Ovary (tissue), 10 donors: ENCODE measurements at places on chromosomes 7 and 10. TPM values are rescaled to one million over a fixed set of nuclear protein-coding genes. Genes with fewer than 3 reads are reported as not detected.
A peak's percentile ranks its signal among the peaks of the same experiment; 100 is the strongest.

DNA sequence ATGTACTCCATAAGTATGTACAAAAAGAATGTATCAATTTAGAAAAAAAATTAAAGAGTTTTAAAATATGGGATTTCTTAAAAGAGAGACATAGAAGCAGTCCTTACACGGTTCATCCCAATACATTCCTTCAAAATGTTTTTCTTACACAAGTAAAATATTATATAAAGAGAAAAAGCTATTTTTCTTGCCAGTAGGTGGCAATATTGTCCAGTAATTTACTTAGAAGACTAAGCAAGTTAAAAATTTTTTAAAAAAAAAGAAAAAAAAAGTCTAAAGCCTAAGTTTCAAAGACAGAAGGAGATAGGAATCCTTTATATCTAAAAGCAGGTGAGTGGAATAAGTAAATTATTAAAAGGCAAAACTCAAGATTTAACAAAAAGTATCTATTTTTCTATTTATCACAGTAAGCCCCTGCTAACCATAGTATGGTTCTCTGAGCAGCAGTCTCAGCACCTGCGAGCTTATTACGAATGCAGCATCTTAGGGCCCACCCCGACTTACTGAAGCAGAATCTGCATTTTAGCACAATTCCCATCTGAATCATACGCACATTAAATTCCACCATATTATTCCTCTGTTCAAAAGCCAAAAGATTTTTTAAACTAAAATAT lies 240.6 kb downstream of the DGKI start:
- DNase-seq = no peak
- no peaks in the 10 kb centered on the region for H3K4me1 ChIP-seq
- H3K36me3 ChIP-seq = no peaks in the 10 kb centered on the region
- H3K27me3 ChIP-seq = no peaks in the 10 kb centered on the region
- H3K27ac ChIP-seq = no peak overlapping the region
- no peak overlapping the region for H3K4me3 ChIP-seq

GRCh38 chr7:129664029-129665012 lies 52.8 kb downstream of the NRF1 start:
- peaks cover 3% of the 10 kb centered on the region for H3K4me1 ChIP-seq
- DNase-seq = no peak
- H3K36me3 ChIP-seq = no peaks in the 10 kb centered on the region
- H3K27me3 ChIP-seq = no peaks in the 10 kb centered on the region

SFTPD gene
- total RNA-seq = 0.28 TPM

DNAJC30 gene
- total RNA-seq = 13.2 TPM

GRCh38 chr7:23594879-23595604 lies 2.1 kb upstream of the CCDC126 start:
- no peaks in the 10 kb centered on the region for H3K27me3 ChIP-seq
- H3K4me3 ChIP-seq = no peak overlapping the region
- no peak overlapping the region for H3K27ac ChIP-seq
- H3K36me3 ChIP-seq = no peaks in the 10 kb centered on the region
- peaks cover 3% of the 10 kb centered on the region for H3K4me1 ChIP-seq
- DNase-seq = no peak

SOSTDC1 gene
- total RNA-seq = 0.33 TPM

MUC3A gene
- total RNA-seq = 0.36 TPM

DNA sequence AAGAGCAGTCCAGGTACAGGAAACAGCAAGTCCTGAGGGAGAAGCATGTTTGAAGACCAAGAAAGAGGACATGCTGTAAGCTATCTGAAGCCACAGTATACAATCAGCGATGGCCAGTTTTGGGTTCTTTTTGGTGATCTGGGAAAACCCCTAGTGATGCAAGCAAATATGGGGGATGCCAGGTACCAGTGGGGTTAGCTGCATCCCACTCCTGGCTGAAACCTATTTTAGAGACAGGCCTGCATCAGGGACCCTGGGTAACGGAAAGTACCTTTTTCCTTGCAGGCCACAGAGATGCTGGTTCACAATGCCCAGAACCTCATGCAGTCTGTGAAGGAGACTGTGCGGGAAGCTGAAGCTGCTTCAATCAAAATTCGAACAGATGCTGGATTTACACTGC lies 32.9 kb downstream of the AP3M1 start:
- no peak overlapping the region for H3K27ac ChIP-seq
- H3K27me3 ChIP-seq = no peaks in the 10 kb centered on the region

- no peak overlapping the region for H3K4me3 ChIP-seq
- no peak overlapping the region for H3K27ac ChIP-seq
- H3K36me3 ChIP-seq = no peaks in the 10 kb centered on the region
Observed at GRCh38 chr7:96561892-96562291, 147.8 kb downstream of the SEM1 start.

- H3K27ac ChIP-seq = no peak overlapping the region
- H3K4me3 ChIP-seq = no peak overlapping the region
- no peaks in the 10 kb centered on the region for H3K27me3 ChIP-seq
- H3K4me1 ChIP-seq = peaks cover 4% of the 10 kb centered on the region
Observed at GRCh38 chr7:116446212-116446855, 53.2 kb upstream of the CAV2 start.

DNA sequence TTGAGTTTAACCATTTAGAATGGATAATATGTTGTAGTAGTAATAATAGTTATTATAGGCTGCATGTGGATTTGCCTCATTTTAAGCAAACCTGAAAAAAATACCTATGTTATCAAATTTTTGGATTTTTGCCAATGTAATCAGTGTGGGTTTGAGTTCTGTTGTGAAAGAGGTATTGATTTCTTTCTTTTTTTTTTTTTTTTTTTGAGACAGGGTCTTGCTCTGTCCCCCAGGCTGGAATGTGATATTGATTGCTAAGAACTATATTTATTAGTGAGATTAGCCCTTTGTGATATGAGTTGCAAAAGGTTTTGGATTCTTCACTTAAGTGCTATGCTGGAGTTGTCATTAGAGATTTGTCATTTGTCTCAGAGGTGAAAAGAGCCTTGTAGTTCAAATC lies 124.4 kb downstream of the ST7 start:
- peaks cover under 1% of the 10 kb centered on the region for H3K4me1 ChIP-seq
- H3K4me3 ChIP-seq = no peak overlapping the region
- no peak for DNase-seq

GRCh38 chr7:27714831-27715444 lies 25.0 kb upstream of the TAX1BP1 start:
- no peaks in the 10 kb centered on the region for H3K27me3 ChIP-seq
- no peak overlapping the region for H3K4me3 ChIP-seq
- no peak for DNase-seq
- H3K36me3 ChIP-seq = no peaks in the 10 kb centered on the region
- no peaks in the 10 kb centered on the region for H3K4me1 ChIP-seq

PLXNA4 gene
- total RNA-seq = 16.6 TPM

DPYSL4 gene
- 7.0 TPM for total RNA-seq

DNA sequence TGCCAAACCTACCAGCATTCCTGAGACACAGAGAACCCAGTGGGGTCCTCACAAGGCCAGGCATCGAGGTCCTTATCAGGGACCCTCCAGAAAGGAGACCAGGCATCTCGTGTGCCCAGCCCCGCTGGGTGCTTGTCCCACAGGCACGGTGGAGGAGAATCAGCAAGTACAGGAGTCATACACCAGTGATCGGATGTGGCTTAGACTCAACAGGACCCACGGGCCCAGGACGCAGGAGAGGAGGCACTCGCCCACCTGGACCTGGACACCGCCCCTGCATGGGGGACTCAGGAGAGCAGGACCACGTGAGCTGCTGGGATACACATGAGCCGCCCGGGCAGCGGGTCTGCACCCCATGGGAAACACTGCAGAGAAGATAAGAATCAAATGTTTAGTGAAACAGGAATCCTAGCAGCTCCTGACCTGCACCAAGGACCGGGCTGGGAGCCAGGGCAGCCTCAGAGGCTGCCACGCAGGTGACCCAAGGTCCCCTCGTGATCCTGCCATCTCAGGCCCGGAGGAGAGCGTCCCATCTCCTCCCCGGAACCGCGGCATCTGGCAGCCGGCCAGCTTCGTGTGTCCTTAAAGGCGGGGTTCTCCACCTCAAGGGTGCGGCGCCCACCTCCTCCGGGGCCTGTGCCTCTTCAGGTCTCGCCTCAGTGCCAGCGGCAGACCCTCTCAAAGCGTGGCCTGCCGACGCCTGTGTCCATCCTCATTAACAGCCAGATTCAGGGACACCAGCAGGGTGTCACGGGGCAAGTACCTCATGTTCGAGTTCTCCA lies 59.2 kb downstream of the FOXL3 start:
- no peak overlapping the region for H3K27ac ChIP-seq
- H3K36me3 ChIP-seq = no peaks in the 10 kb centered on the region
- no peak overlapping the region for H3K4me3 ChIP-seq
- no peaks in the 10 kb centered on the region for H3K4me1 ChIP-seq
- H3K27me3 ChIP-seq = no peaks in the 10 kb centered on the region

GRCh38 chr10:124010563-124011131 lies 82.8 kb downstream of the CHST15 start:
- H3K27ac ChIP-seq = no peak overlapping the region
- peaks cover 10% of the 10 kb centered on the region for H3K4me1 ChIP-seq
- H3K36me3 ChIP-seq = no peaks in the 10 kb centered on the region
- H3K27me3 ChIP-seq = no peaks in the 10 kb centered on the region
- no peak overlapping the region for H3K4me3 ChIP-seq

GRCh38 chr10:12868229-12868628 lies 133.3 kb downstream of the CCDC3 start:
- peaks cover 6% of the 10 kb centered on the region for H3K4me1 ChIP-seq
- no peak overlapping the region for H3K27ac ChIP-seq
- no peaks in the 10 kb centered on the region for H3K36me3 ChIP-seq
- no peaks in the 10 kb centered on the region for H3K27me3 ChIP-seq
- no peak for DNase-seq
- no peak overlapping the region for H3K4me3 ChIP-seq

DNA sequence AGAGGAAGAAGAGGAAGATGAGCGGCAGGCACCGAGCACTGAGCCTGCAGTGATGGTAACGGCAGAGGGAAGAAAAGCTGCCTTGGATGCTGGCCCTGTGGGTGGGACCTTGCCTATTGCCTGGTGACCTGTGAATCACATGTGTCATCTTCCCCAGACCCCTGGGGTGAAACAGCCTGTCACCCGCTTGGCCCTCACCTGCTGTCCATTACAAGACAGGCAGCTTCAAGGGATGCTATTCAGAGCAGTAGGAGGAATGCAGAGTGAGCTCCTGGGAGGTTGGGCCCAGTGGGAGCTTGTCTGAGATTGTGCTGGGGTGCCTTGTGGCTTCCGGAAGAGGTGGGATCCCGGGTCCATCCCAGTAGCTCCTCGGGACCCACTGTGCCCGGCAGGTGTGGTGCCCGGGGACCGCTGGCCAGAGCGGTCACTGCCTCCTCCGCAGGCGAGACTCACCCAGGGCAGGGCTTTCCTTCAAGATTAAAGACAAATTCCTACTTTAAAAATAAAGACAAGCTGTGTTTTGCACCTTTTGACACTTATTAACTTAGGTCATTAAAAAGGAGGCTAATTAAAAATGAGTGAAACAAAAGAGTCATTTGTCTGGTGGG lies 440.2 kb upstream of the MKI67 start:
- no peak for DNase-seq
- H3K27ac ChIP-seq = no peak overlapping the region
- H3K4me1 ChIP-seq = no peaks in the 10 kb centered on the region
- no peak overlapping the region for H3K4me3 ChIP-seq
- H3K36me3 ChIP-seq = no peaks in the 10 kb centered on the region

DNA sequence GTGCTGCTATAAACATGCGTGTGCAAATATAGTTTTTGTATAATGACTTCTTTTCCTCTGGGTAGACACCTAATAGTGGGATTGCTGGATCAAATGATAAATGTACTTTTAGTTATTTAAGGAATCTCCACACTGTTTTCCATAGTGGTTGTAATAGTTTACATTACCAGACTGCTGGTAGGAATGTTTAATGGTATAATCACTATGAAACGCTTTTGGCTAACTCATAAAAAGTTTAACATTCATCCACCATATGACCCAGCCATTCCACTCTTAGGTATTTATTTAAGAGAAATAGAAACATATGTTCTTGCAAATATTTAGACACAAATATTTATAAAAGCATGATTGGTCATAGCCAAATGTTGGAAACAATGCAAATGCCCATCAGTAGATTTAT lies 32.1 kb upstream of the TFEC start:
- H3K4me1 ChIP-seq = no peaks in the 10 kb centered on the region
- H3K4me3 ChIP-seq = no peak overlapping the region
- no peaks in the 10 kb centered on the region for H3K27me3 ChIP-seq

DNA sequence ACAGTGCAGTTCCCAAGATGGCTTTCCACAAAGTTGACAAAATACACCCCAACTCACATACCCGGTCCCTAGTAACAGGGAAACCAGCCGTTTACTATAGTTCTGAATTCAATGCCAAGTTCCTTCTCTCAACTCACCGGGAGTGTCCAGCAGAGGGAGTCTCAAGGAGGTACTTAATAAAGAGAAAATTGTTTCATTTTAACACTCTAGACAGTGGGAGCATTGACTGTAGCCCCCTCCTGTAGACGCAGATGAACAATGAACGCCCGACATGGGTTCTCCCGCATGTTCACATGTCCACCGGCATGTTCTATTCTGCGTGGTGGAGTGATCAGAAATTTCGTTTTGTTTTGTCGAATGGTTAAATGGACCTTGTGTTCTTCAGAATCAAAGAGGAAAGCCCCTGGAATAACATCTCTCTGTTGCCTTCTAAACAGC lies 1.9 kb downstream of the HIPK2 start:
- peak overlapping the region; percentile 92 for H3K4me3 ChIP-seq
- no peaks in the 10 kb centered on the region for H3K36me3 ChIP-seq
- H3K27me3 ChIP-seq = no peaks in the 10 kb centered on the region
- DNase-seq = peak; percentile 66
- peaks cover 5% of the 10 kb centered on the region for H3K4me1 ChIP-seq

DGKB gene
- total RNA-seq = 0.80 TPM

SPDYE8 gene
- total RNA-seq = not detected

- no peak overlapping the region for H3K4me3 ChIP-seq
- no peak overlapping the region for H3K27ac ChIP-seq
- H3K36me3 ChIP-seq = no peaks in the 10 kb centered on the region
- no peak for DNase-seq
- H3K27me3 ChIP-seq = no peaks in the 10 kb centered on the region
- peaks cover 2% of the 10 kb centered on the region for H3K4me1 ChIP-seq
Observed at GRCh38 chr10:126950401-126951105, 45.3 kb downstream of the DOCK1 start.

DNA sequence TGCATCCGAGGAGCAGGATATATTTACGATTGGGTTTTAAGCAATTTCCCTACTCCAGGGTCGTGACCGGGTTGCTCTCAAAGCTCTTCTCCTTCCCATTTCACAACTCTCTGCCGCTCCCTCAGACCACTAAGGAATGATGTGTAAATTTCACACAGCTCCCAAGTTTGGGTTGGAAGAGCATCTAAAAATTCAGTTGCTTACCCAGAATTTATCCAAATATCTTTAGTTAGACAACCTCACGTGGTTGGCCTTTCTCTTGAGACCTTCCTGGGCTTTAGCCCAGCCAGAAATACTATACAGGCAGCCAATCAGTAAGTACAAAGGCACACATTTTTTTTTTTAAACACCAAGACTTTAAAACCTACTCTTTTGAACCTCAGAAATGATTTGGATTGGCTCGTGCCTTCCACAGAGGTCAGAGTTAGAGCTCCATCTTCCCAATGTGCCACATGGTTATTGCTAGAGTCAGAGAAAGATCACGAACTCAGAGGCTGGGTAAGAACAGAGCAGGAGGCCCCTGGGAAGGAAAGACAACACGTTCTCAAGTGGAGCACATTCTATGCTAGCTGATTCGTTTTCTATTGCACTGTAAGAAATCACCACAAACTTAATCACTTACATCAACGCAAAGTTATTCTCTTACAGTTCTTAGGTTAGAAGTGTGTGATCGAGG lies 335.4 kb upstream of the MGMT start:
- no peak for DNase-seq
- H3K27me3 ChIP-seq = no peaks in the 10 kb centered on the region
- no peaks in the 10 kb centered on the region for H3K36me3 ChIP-seq
- no peak overlapping the region for H3K27ac ChIP-seq

C10orf95 gene
- not detected for total RNA-seq

- H3K27me3 ChIP-seq = no peaks in the 10 kb centered on the region
- no peak overlapping the region for H3K4me3 ChIP-seq
- H3K4me1 ChIP-seq = no peaks in the 10 kb centered on the region
- H3K27ac ChIP-seq = no peak overlapping the region
- no peak for DNase-seq
Observed at GRCh38 chr10:133476641-133476990, 22.9 kb downstream of the SCART1 start.
